ENCODE measurements at places on chromosomes 5 and 9.

DNA sequence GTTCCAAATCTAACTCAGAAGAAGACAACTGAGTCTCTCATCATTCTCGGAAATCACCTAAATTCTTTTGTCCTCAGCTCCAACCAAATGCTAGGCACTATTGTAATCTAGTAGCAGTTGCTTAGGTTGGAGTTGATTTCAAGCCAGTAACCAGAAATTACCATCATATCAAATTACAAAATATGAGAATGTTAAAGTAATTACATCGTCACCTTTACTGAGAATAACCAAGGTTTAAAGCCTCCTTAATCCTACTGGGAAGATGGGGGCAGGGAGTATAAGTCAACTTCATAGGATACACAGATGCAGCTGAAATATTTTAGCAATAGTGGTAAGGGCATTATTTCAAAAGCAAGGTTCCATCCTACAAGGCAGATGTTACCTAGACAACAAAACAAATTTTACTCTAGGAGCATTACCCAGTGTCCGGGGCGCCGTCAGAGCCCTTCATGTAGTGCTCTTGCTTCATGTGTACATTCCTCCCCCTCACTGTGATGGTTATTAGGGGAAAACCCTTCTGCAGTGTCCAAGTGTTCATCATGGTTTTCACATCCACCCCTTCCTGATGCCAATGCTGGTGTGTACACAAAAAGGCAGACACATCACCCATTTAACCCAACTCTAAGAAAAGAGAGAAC lies 19.5 kb downstream of the ERAP1 start:
- no peak for DNase-seq

DNA sequence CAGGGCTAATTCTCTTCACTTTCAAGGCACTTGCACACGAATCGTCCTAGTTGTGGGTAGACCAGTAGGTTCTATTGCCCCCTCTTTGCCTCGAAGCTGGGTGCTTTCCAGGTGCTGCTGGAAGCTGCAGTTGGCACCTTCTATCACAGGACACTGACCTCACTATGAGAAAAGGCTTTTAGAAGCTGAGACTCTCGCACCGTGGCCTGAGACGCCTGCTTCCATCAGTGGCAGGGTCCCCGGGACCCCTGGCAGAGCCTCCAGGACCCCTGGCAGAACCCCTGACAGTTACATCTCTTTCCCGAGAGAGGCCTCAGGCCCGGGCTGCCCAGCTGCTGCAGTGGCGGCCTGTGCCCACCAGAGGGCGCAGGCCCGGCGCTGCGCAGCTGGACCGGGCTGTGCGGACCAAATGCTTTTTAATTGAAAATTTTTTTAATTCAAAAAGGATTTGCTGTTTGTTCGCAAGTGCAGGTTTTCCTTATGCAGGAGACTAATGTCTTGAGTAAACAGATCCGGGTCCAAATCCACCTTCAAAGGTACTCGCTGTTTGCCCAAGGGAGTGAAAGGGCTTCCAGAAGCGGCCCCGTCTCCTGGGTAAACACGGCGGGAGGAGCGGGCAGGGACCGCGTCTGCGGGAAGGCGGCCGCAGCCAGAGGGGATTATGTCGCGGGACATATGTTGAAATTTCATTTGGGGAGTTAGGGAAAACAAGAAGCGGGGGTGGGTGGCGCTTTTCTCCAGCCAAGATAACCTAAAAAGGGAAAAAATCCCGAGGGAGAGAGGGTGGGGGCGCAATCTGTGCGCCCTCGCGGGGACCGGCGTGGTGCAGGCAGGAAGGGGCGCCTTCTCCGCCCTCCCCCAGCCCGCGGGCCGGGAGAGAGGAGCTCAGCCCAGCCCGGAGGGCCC lies 114.5 kb upstream of the LMX1B start:
- DNase-seq = no peak

DNA sequence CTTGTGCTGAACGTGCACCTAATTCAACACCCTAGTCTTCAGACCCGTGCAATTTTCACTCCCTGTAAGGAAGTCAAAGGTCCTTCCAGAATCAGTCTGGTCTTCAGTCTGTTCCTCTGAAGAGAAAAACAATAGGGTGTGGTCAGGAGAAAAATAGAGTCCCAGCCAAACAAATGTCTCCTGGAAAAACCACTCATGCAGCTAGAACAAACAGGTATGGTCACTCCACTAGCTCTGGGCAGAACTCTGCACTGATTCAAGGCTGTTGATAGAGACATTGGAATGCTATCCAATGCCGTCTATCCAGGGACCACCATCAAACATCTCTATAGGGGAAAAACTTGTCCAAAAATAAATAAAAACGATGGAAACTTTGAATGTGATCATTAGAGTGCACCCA lies 81.8 kb upstream of the MAP3K1 start:
- DNase-seq = no peak

- DNase-seq = no peak
Measured at GRCh38 chr5:159504857-159505304, 174.6 kb upstream of the IL12B start.

DNA sequence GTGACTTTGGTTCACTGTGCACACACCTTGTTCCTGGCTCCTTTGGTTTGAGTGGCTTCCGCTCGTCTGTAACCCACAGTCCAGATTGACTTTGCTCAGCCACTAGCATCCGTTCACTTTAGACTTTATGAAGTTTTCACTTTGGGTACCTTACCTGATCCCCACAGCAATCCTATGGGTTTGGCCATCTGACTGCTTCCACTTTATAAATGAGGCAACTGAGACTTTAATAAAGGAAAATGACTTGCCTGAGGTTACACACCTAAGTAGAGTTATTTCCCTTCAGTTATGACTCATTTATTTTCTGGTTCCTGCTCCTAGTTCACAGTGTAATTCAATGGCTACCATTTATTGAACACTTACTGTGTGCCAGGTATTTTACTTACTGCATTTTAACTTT lies 94.2 kb upstream of the SAP30L start:
- no peak for DNase-seq

GRCh38 chr5:16866795-16867576 lies 69.1 kb downstream of the MYO10 start:
- DNase-seq = no peak

- DNase-seq = no peak
Measured at GRCh38 chr5:160242145-160242544, 12.8 kb downstream of the FABP6 start.
